ENCODE measurements at places on chromosomes 2 and 18.

DNA sequence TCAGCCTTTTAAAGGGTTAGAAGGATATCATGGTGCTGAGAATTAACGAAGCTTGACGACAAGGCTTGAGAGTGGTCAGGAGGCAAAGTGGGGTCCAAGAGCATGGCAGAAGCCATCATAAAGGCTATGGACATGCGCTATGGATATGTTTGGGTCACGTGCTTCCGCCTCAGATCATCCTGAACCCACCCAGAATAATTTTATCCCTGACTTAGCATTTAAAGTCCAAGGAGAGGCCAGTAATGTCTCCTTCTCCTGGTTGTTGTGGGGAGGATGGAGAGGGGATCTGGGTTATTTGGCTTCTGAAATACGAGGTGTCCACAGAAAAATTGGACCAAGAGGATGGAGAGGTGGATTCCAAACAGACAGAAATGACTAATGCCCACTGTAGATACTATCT, 38.8 kb upstream of the RBMS1 start:
- no peak for DNase-seq

DNA sequence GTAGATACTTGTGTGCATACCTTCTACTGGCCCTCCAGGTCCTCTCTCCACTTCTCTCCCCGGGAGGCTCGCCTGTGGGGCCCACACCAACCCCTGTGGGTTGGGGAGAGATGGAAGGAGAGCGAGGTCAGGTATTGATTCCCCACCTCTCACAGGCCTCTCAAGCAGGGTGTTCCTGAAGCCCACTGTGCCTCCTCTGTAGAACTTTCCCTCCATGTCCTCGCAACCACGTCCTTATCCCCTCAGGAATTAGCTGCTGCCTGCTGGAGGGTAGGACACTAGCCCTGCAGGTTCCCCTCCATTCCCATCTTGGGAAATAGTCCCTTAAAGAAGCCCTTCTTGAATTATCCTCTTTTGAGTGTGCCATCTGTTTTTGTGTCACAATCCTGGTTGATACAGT, 38.9 kb upstream of the KLF11 start:
- no peak for DNase-seq

GRCh38 chr2:12090590-12090989, 344.2 kb downstream of the LPIN1 start:
- DNase-seq: no peak

GRCh38 chr2:226080334-226080733, 680.8 kb downstream of the NYAP2 start:
- DNase-seq: no peak

DNA sequence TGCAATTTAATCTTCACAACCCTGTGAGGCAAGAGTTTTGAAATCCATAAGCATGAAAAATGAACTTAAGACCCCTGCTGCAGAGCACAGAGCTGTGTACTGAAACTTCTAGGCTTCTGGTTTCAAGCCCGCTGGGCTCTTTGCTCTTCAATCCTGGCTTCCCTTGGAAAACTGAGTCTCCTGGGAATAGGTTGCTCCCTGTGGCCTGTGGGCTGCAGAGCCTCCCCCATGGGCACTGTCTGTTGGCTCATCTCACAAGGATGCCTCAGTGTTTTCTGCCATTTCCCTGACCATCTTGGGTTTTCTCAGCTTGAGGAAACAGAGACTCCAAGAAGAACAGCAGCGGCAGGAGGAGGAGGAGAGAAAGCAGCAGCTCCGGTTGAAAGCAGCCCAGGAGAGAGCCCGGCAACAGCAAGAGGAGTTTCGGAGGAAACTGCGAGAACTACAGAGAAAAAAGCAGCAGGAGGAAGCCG, 44.5 kb downstream of the SUMO1 start:
- DNase-seq: no peak

DNA sequence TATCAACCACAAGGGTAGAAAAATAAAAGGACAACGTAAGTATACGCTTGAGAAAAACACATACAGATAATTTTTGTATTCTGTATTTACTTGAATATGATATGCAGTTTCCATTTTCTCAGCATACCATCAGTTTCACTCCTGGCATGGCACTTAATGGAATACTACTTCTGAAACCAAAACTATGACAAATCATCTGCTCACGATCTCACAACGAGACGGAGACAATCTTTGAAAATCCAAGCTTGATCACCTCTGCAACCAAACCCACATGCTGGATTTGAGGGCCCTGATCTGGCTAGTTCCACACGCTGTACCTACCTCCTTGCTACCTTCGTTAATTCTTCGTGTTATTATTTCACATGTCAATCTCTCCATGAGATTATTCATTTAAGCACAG, 387.6 kb downstream of the NBAS start:
- no peak for DNase-seq

DNA sequence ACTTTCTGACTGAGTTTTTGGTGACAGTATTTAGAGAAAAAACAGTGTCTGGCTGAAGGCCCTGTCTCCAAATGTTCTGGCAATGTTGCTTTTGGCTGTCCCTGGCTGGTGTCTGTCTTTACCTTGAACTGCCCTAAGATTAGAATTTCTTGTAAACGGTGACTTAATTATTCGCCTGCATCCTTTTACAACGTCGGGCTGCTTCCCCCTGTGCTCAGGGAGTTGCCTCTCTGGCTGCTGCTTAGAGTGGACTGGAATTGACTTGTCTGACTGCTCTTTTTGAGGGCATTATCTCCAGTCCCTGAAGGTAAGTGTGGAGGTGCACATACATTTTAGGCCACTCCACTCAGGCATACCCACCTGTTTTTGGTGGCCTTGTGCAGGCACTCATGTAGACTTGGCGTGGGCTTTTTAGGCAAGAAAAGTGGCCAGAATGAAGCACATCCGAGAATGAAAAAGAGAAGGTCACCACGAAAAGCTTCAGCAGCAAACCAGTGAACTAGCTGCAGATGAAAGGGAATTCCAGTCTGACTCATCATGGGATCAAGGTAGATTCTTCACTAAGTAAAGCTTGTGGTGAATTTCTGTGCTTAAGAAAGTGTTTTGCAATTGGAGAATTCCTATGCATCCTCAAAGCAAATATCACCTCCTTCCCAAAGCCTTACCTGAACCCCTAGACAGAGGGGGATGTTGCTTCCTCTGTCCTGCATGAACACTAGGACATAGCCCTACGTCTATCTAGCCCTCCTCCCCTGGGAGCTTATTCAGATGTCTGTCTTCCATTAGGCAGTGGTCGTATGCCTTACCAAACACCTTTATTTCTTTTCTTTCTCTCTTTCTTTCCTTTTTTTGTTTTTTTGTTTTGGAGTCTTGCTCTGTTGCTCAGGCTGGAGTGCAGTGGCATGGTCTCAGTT, 230.3 kb upstream of the TRIB2 start:
- DNase-seq: no peak

DNA sequence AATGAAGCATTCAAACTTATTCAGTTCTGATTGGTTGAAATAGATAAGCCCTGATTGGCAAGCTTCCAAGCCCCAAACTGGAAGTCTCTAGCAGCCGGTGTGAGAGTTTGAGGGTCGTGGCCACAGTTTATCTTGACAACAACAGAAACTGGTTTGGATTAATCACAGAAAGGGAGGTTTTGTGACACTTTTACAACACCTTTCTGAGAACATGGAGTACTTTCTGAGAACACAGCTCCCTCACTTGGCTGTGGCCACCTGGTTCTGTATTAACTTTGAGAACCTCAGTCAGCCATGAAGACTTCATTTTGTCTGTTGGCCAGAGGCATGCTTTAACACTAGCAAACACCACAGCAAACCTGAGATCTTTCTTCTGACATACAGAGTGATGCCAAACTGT, 280.7 kb upstream of the VWC2L start:
- DNase-seq: no peak
